ENCODE measurements at places on chromosomes 1 and 21.

DNA sequence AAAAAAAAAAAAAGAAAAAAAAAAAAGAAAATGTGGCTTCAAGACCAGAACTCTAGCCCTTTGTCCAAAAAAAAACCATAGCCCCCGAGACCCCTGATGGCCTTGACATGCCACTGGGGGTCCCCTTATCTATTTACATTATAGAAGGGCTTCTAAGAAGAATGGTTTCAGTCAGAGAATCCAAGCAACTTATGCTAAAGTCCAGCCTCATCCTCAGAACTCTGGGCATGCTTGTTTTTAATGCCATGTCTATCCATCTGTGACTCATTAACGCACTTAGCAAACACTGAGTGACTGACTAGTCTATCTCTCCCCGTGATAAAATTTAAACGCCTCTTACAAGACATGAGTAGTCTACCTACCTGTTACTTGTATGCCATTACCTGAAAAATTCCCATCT, 29.3 kb downstream of the ERG start:
- DNase-seq = no peak

DNA sequence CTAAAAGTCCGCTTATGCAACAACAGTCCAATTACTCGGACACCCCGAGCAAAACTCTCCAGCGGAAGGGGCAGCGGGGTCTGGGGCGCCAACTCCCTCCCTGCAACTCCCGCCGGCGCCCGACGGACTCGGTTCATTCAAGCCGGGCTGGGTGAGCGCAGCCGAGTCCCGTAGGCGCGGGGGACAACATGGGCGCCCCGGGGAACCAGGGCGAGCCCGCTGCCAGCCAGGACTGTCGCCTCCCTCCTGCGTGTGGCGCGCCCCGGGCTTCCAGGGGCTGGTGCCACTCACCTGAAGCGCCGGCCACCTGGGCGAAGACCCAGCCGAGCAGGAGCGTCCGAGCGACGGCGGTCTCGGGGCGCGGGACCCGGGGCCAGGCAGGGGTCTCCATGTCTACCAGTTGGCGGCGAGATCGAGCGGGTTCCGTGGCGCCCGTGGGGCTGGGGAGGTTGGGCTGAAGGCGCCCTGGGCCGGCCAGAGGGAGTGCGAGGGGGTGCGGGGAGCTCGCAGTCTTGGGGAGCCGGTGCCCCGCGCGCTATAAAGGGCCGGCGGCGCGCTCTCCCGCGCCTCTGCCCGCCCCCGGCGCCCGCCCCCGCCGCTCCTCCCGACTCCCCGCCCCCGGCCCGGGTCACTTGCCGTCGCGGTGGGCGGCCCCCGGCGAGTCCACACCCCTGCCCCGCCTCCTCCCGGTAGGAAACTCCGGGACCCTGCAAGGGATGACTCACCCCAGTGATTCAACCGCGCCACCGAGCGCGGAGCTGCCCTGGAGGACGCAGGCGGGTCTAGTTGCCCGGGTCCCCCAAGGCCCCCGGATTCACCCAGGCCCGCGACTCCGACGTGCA, at the start of gene F3:
F3 (minus strand) TSS at position 514 of the 842 bp plus-strand sequence; CDS start at position 391, 123 bp downstream.
- DNase-seq = peak; percentile 54

- peak; percentile 9 for DNase-seq
Measured at GRCh38 chr1:69221524-69221923, 346.2 kb upstream of the LRRC7 start.

- no peak for DNase-seq
Measured at GRCh38 chr1:10361515-10361914, 37.3 kb upstream of the PGD start.

- no peak for DNase-seq
Measured at GRCh38 chr1:225660544-225660946, 7.6 kb upstream of the ENAH start.

- DNase-seq = no peak
Measured at GRCh38 chr1:145782272-145783099, 41.4 kb downstream of the RNF115 start.

DNA sequence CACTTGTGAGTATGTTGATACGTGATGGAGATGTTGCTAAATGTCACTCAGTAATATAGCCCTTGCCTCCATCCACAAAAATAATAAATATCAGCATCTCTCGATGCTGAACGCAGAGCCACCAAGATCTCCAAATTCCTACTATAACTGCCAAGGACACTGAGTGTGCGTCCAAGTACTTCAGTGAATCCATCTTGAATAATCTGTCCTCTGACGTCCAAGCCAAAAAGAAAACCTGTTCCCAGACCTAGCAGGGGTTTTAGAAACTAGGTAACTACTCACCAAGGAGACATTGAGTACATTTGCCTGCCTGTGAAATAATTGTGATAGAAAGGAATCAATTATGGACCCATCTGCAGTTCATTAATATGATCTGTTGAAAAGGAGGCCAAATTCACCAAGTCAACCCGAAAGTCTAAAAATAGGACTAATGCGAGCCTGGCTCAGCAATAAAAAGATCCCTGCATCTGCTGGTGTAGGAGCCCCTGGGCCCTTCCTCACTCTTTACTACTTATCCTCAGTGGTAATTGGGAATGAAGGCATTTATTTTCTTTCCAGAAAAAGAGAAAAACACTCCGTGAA, 226.9 kb upstream of the IRF2BP2 start:
- no peak for DNase-seq

DNA sequence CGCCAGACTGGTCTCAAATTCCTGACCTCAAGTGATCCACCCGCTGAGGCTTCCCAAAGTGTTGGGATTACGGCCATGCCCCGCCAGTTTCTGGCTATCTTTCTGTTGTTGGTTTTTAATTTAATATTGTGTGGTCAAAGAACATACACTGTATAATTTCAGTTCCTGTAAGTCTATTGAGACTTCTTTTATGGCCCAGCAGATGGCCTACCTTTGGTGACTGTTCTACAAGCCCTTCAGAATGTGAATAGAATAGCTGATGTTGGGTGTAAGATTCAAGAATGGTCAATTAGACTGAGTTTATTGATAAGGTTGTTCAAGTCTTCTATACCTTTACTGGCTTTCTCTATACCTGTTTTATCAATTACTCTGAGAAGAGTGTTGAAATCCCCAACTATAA, 10.7 kb downstream of the HES2 start:
- DNase-seq = no peak

DNA sequence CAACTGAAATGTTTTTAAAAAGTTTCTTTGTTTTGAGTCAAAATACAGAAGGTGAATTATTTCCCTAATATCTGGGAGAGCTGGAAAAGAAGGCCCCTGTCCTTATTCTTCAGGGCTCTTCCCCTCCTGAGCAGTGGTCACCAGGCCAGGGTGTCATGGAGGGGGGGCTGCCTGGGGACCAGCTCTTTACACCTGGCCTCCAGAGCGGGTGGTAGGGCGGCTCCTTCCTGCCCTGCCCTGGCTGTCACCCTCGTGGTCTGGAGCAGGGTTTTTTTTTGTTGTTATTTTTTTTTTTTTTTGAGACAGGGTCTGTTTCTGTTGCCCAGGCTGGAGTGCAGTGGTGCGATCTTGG, 6.6 kb downstream of the SKI start:
- DNase-seq = no peak

DNA sequence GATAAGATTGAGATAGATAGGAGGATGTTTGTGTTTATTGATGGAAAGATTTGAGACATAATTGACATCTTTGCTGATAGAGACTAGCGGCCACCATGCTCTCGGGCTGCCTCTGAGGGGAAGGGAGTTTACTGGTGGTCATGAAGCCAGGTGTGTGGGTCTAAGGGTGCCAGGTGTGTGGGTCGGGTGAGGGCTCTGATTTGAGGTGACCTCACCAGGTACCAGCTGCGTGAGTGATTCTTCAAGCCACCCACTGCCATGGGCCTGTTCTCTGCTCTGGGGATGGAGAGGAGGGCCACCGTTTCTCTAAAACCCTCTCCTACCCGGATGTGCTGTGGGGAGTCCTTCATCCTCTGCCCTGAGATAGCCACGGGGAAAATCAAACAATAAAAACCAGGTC, 3.2 kb downstream of the UBASH3A start:
- DNase-seq = no peak

DNA sequence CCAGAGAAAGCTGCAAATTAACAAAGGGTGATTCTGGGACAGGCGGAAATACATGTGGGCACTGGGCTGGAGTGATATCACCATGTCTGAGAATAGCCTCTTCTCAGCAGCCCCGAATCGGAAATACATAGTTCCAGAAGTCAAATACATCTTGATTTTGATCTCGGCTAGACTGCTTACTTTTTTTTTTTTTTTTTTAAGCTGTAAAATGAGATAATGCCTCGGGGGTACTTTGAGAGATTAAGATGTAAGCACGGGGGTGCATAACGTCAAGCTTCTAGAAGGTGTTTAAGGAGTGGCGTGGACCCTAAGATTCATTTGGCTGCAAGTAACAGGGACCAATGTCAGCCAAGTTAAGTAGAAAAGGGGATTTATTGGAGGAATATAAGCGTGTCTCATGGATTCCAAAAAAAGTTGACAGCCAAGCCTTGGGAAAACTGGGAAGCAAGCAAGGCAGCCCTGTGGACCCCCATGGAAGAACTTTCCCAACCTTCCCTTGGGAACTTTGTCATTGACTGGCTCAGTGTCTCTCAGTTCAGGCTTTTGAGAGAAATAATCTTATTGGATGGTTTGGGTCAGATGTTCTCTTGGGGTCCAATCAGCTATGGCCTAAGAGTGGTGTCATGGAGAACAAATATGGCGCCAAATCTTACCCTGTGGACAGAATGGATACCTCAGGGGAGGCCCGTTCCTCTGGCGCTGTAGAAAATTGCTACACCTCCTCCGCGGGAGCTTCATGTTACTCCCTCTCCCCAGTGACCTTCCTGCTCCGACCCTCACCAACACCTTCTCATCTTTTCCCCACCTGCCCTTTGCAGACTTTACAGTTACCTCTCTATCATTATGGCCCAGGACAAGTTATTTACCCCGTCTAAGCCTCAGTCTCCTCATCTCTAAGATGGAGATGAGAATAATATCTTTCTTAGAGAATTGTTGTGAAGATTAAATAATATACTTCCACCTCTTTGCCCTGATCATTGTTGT, 186.6 kb downstream of the KAZN start:
- DNase-seq = no peak

GRCh38 chr1:208019257-208019656, 108.3 kb upstream of the CD34 start:
- DNase-seq = no peak
